NCI-H2029 (cell line): ENCODE measurements at places on chromosomes 2 and 18.

DNA sequence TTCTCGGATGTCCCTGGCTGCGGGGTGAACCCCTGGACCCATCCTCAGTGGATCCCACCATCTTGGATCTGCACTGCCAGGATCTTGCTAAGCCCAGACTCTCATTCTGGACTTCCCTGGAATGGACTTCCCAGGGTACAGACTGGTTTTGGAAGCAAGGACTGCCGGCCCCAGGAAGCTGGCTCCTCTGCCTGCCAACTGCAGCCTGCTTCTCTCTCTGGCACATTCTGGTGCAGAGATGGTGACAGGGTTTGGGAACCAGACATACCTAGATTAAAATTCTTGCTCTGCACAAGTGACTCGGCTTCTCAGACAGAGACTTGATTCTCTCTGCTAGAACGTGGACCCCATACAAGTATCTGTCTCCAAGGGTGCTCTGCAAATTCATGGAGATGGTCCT is 29.4 kb downstream of the ACKR3 start:
- no peak for DNase-seq

DNA sequence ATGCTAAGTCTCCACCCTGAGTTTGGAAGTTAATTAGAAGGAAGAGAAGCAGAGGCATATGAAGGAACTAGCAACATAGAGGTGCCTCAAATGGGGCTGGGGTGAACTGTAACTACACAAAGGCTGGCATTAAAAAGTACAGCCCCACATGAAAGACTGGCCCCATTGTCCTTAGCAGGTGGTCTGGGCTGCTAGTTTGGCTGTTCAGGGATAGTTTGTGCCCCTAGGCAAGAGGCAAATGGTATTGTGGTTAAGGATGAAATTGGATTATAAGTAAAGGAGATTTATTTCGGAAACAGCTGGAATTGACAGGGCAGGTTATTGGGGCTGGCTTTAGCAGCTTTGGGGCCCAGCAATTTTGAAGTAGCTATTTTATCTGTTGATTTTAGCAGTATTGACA is 365.7 kb upstream of the TNP1 start:
- DNase-seq: no peak

DNA sequence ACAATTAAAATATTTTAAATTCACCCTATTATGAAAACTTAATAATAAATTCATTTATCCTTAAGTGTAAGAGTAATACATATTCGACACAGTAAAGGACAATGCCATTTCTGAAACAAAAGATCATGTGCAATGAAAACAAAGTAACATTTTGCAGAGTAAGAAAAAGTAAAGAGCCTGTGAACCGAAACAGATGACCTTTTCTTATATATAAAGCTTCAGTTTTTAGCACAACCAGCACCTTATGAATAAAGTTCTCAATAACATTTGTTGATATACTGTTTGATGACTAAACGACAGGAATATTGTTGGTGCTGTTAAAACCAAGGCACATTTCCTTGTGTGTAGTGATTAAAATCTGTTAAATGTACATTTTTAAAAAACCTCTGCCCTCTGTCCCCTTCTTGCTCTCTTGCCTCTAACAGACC is 1.5 kb downstream of the PELI1 start:
- DNase-seq: no peak

- no peak for DNase-seq
These were observed 4.6 kb downstream of the EN1 start for GRCh38 chr2:118842661-118843482.

DNA sequence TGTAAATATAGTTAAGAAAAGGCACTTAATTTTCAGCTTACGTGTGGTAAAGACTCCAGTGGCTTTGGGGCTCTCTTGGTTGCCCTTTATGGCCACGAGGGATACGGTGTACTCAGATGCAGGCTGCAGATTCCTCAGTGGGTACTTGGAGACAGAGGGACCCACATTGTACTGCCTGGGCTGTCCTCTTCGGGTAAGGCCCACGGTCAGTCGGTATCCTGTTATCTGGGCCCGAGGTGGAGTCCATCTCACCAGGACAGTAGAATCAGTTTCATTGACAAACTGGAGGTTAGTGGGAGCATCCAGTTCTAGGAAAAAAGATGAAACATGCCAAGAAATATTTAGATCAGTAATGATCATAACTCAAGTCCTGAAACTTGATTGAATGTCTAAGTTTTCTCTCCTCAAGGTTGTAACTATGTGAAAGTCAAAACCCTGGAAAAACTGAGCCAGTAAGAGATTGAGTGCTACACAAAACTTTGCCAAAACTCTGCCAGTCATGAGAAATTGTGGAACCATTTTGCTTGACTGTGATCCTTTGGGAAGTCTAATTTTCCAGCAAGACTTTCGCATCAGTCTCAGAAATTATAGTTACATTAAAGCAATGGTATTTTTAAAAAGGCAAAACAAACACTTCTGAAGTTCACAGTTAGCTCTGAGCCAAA is 31.4 kb downstream of the FN1 start:
- no peak for DNase-seq

DNA sequence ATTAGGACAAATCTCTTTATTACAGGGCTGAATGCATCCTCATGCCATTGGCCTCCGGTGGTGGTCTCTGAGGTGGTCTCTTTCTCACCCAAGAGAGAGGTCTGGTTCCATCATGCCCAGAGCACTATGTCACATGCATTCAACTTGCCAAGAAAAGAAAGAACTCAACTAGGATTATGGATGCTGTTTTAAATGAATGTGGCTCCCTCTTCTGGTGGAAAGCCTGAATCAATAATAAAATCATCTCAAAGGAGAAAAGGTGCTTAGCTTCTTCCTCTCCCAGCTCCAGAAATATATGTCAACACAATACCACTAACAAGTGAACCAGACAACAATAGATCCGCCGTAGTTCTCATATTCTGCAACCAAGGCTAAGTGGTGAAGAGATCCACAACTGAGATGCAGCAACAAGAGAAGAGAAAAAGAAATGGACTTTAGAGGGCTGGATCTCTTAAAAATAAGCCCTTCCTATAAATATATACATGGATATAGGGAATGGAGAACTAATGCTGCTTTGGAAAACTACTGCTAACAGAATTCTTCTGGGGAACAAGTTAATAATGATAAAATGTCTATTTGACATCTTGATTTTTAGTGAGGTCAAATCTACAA is 396.8 kb downstream of the NCKAP5 start:
- DNase-seq: peak; percentile 63

- DNase-seq: no peak
These were observed 17.5 kb downstream of the C18orf63 start for GRCh38 chr18:74333091-74333490.

- no peak for DNase-seq
These were observed 165.1 kb upstream of the NDUFV2 start for GRCh38 chr18:8937160-8938094.

- no peak for DNase-seq
These were observed 69.4 kb upstream of the GPC1 start for GRCh38 chr2:240365971-240366471.

GRCh38 chr2:38438883-38439612 is 62.0 kb upstream of the ATL2 start:
- no peak for DNase-seq

- DNase-seq: no peak
These were observed 65.4 kb downstream of the PLA2R1 start for GRCh38 chr2:159996792-159997546.

GRCh38 chr2:147843864-147844696 is 749 bp upstream of the ACVR2A start:
- DNase-seq: peak; percentile 93
